Stimulated activated CD4-positive, alpha-beta T cell treated with anti-CD3 and anti-CD28 coated beads, Interleukin-15, amount 100 ng/mL, for 48 hours (primary cell): ENCODE measurements at places on chromosomes 6 and 20.

DNA sequence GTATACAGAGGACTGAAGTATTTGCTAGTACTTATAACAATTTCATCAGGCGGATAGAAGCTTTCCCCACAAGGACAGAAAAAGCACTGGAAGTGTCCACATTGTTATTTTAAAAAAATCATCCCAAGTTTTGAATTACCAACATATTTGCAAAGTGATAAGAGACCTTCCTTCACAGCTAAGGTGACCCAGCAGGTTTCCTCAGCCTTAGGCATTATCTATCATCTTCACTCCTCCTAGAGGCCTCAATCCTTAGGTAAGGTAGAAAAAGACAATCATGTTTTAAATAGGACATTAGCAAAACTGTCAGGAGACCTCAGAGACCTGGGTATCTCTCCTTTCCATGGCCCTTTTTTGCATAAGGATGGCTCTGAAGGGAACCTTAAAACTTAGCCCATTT is 72.5 kb upstream of the CHD6 start:
- DNase-seq: no peak

DNA sequence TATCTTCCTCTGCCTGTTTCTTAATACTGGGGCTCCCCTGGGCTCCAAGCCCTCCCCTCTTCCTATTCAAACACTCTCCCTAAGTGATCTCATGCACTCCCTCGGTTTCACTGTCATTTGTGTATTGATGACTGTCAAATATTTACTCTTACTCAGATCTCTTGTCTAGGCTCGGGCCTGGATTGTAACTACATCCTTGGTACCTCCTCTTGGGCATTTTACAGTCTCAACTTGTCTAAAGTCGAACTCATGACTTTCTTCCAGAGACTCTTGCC is 189.4 kb upstream of the PRDM1 start:
- no peak for DNase-seq

DNA sequence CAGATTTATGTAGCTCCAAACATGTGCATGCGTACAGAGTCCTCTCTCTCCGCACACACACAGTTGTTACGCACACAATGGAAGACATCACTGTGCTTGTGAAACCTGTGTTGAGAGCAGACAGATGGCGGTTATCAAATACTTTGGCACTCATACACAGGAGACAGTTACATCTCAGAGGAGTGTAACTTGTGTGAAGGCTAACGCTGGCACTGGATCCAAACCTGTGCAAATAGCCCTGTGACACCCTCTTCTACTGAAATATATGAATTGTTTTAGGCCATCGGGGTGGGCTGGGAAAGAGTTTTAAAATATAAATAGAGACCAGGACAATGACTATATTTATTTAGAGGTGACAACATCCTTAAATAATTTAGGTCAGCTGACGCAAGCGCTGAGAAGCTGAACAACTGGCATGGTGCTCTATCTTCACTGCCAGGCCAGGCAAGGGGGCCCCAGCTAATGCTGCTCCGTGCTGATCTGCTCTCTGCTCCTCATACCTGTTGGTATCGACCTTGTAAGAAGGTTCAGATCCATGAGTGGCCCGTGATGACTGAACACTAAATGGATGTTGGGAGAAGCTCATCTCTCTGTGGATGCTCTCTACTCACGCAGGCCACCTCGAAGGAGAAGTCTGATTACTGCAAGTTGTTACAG is 69.4 kb downstream of the FOXC1 start:
- no peak for DNase-seq

GRCh38 chr6:165229216-165229615 is 80.2 kb downstream of the C6orf118 start:
- DNase-seq: no peak

GRCh38 chr6:152050451-152051195 is 243.1 kb downstream of the ESR1 start:
- no peak for DNase-seq

GRCh38 chr6:111625461-111626391 is 20.0 kb upstream of the TRAF3IP2 start:
- DNase-seq: no peak

- DNase-seq: no peak
Measured at GRCh38 chr6:169019727-169020491, 233.7 kb downstream of the THBS2 start.

DNA sequence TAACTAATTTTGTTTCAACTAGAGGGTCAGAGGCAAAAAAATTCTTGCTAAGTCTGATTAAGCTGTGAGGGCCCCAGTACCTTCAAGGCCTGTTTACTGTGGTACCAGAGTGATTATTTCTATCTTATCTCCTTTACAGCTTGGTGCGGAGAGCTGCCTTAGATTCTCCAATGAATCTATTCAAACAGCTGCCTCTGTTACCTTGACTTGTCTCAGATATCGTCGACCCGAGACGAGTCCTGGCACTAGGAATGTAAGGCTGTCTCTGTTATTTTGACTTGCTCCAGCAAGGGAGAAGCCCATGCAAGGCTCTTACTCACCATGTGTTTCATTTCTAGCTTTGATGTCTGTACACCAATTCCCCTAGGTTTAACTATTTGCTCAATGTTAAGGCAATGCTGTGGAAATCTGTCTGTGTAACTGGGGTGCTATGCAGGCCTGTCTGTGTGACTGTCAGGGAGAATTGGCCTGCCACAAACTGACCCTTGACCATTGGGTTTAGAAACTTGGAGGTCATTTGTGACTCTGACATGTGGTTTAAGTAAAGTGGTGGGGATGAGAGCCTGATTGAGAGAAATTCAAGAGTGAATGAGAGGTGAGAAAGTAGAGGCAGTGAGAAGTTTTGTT is 10.4 kb upstream of the FKBPL start:
- DNase-seq: no peak

DNA sequence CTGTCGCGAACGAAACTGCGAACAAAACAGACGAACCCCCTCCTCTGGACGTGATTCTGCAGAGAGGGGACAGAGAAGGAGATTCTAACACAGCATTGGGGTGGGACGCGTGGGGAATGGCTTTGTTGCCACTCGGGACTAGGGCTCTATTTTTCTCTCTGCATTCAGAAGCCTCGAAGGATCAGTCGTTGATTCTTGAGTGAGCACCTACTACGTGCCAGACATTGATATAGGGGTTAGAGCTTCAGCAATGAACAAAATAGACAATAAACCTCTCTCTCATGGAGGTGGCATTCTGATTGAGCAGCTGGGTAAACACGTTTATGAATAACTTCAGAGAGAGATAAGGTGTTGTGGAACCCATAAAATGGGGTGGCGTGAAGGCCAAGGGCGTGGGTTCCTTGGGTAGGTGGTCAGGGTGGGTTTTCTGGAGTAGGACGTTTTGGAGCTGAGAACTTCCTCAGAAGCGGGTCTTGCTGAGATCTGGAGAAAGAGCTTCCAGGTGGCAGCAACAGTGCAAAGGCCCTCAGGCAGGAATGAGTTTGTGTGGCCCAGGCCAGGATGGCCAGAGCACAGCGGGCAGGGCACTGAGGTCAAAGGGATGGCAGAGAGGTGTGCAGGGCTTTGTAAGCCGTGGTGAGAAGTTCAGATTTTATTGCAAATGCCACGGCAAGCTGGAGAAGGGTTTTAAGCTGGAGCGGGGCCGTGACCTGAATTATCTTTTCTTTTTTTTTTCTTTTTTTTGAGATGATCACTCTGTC is 884 bp downstream of the SLC2A10 start:
- no peak for DNase-seq
